ENCODE measurements at places on chromosomes 12 and 14. TPM values are rescaled to one million over a fixed set of nuclear protein-coding genes. Genes with fewer than 3 reads are reported as not detected.

Gene EPYC
- total RNA-seq = not detected

Gene WNT5B
- total RNA-seq = 99.5 TPM

Gene ATP6V1D
- 67.8 TPM for total RNA-seq

Gene CCDC196
- not detected for total RNA-seq

Gene ZNF664
- total RNA-seq = 133 TPM

Gene B4GALNT3
- total RNA-seq = 0.21 TPM

Gene ANKS1B
- total RNA-seq = 0.70 TPM

Gene BRF1
- 41.7 TPM for total RNA-seq

Gene TAS2R9
- total RNA-seq = not detected

Gene AMDHD1
- not detected for total RNA-seq

Gene TPPP2
- total RNA-seq = not detected

Gene MYH7
- not detected for total RNA-seq

Gene AQP2
- total RNA-seq = not detected

Gene NAP1L1
- 542 TPM for total RNA-seq
